ENCODE measurements at places on chromosomes 2 and 18. TPM values are rescaled to one million over a fixed set of nuclear protein-coding genes. Genes with fewer than 3 reads are reported as not detected.

DNA sequence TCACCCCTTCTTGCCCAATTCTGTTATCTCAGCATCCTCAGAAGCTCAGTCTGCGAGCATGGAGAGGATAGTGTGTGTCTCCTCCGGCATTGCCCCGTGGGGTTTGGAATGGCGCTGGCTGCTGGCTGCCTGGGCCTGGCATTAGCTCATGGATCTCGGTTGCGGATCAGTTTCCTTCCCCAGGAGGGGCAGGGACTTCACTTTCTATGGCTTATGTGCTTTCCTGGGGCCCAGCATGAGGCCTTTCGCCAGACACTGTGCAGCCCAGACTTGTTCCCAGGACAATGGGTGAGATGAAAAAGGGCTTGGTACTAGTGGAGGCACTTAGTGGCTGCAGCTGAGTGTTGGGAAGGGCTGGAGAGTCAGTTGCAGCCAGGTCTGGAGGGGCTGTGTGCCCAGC is 143.3 kb downstream of the GLI2 start:
- DNase-seq: no peak

GRCh38 chr2:148874868-148875341 is at the start of gene KIF5C:
KIF5C (plus strand) TSS chr2:148875227; CDS start chr2:148875618, 391 bp downstream.
- peak; percentile 78 for DNase-seq

GRCh38 chr18:50560681-50561629 is 1.1 kb downstream of the MAPK4 start:
- peak; percentile 2 for DNase-seq

- no peak for DNase-seq
These were observed 28.6 kb upstream of the NCKAP5 start for GRCh38 chr2:133596701-133597393.

DNA sequence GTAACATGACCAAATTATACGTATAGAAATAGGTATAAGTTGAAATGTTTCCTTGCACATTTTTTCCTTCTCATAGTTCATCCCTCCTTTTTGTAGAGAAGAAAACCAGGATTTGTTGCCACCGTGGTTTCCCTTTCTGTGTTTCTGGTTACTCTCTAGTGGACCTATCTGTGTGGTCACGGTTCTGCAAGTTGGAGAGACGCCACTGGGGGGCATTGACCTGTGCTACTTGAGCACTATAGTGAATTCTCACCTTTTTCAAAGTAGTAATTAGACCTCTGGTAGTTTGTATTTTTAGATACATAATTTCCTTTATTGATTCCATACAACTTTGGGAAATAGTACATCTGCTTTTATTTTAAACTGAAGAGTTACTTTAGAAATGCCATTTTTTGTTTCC is 444.8 kb downstream of the PTPRM start:
- no peak for DNase-seq

DNA sequence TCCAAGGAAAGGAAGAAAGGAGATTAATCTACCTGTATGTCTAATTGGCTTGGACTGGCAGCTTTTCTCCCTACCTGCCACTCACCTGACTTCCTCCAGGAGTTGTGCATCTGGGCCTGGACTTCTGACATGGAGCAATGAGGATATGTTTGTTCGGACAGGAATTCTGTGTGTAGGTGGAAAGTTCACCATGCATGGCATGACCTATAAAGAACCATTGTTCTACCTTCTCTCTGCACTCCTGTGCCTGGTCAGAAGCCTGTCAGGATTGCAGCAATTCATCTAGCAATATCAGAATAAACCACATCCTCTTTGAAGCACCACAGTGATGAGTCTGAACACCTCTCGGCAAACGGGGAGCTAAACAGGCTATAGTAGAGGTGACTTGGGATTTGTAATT is 20.8 kb downstream of the CCDC85A start:
- no peak for DNase-seq

RAB31 gene
- total RNA-seq: 36.8 TPM
